ENCODE measurements at places on chromosomes 12 and 14. TPM values are rescaled to one million over a fixed set of nuclear protein-coding genes. Genes with fewer than 3 reads are reported as not detected.

- no peak overlapping the region for H3K27ac ChIP-seq
- no peak for DNase-seq
- H3K4me3 ChIP-seq = no peak overlapping the region
- H3K4me1 ChIP-seq = peaks cover 24% of the 10 kb centered on the region
Observed at GRCh38 chr14:21257394-21257909, 11.8 kb downstream of the HNRNPC start.

DNA sequence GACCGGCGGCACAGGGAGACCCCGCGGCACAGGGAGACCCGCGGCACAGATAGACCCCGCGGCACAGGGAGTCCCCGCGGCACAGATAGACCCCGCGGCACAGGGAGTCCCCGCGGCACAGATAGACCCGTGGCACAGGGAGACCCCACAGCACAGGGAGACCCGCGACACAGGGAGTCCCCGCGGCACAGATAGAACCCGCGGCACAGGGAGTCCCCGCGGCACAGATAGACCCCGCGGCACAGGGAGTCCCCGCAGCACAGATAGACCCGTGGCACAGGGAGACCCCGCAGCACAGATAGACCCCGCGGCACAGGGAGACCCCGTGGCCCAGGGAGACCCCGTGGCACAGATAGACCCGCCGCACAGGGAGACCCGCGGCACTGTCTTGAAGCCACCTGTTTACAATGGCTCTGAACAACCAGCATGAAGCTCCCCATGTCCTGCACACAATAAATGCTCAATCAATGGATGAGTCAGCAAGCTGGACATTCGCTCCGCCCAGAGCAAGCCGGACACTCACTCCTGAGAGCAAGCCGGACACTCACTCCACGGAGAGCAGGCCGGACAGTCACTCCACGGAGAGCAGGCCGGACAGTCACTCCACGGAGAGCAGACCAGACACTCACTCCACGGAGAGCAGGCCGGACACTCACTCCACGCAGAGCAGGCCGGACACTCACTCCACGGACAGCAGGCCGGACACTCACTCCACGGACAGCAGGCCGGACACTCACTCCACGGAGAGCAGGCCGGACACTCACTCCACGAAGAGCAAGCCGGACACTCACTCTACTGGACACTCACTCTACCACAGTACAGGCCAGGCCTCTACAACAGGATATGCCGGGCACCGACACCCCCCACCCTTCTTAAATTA, 121.9 kb downstream of the RFLNA start:
- H3K36me3 ChIP-seq = peaks cover 12% of the 10 kb centered on the region
- H3K4me1 ChIP-seq = no peaks in the 10 kb centered on the region
- no peaks in the 10 kb centered on the region for H3K27me3 ChIP-seq
- no peak for DNase-seq

DNA sequence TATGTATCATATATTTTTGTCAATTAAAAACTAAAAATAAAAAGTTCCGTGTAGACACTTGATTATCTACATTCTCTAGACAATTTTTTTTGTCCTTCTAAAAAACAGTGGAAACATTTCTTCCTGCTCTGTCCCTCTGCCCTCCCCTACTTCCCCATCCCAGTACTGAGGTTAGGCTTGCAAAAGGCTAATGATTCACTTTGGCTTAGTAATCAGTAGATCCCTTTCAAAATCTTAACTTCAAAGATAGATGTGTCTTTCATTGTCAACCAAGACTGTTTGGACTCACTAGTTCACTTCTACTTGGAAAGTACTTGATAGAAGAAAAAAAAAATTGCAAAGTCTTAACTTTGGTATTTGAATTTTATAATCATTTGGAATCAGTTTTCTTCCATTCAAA, 3.8 kb downstream of the SETD3 start:
- H3K4me1 ChIP-seq = peaks cover 28% of the 10 kb centered on the region
- H3K36me3 ChIP-seq = no peaks in the 10 kb centered on the region
- no peak overlapping the region for H3K4me3 ChIP-seq
- no peak overlapping the region for H3K27ac ChIP-seq
- no peaks in the 10 kb centered on the region for H3K27me3 ChIP-seq

GRCh38 chr12:13173012-13173932, 23.3 kb upstream of the EMP1 start:
- no peak overlapping the region for H3K4me3 ChIP-seq
- peak; percentile 64 for DNase-seq
- no peaks in the 10 kb centered on the region for H3K27me3 ChIP-seq
- no peaks in the 10 kb centered on the region for H3K36me3 ChIP-seq

DNA sequence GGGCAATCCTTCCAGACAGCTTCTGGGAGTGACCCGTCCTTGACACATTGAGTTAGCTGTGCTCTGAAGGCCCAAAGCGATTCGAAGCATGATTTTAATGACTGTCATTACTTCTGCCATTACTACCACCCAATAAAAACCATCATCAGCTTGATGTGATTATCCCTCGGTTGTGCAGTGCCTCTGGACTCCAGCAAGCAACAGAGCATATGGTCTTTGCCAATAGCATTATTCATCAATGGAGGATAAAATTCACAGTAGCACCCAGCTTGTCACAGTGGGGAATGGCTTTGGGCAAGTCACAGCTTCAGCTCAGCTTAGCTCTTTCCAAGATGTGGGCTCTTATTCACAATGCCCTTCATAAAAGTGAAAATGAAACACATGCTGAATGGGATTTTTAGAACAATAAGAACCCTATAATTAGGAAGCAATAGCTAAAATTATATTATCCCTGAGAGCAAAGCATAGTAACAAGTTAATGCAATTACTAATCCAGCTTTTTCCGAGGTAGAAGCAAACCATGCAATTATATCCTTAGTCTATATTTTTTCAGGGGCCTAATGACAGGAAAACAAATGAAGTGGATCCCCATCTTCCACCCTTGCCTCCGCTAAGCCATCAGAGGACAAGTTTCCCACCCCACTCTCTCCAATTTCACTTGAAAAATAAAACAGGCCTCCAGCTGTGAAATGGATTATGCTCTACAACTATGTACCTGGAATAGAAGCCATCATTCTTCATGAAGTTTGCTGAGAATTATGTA, 163.0 kb upstream of the EEA1 start:
- DNase-seq = no peak
- H3K4me1 ChIP-seq = no peaks in the 10 kb centered on the region
- no peaks in the 10 kb centered on the region for H3K27me3 ChIP-seq
- no peak overlapping the region for H3K4me3 ChIP-seq

- H3K27me3 ChIP-seq = no peaks in the 10 kb centered on the region
- DNase-seq = no peak
- no peak overlapping the region for H3K27ac ChIP-seq
- H3K36me3 ChIP-seq = no peaks in the 10 kb centered on the region
- no peak overlapping the region for H3K4me3 ChIP-seq
- H3K4me1 ChIP-seq = no peaks in the 10 kb centered on the region
Observed at GRCh38 chr12:54608769-54609168, 20.3 kb upstream of the PPP1R1A start.

The ATG14 gene
- total RNA-seq = 22.2 TPM

GRCh38 chr14:73173092-73173735, 36.9 kb downstream of the PSEN1 start:
- no peak overlapping the region for H3K4me3 ChIP-seq
- no peak for DNase-seq
- H3K36me3 ChIP-seq = peaks cover 43% of the 10 kb centered on the region
- no peaks in the 10 kb centered on the region for H3K4me1 ChIP-seq

DNA sequence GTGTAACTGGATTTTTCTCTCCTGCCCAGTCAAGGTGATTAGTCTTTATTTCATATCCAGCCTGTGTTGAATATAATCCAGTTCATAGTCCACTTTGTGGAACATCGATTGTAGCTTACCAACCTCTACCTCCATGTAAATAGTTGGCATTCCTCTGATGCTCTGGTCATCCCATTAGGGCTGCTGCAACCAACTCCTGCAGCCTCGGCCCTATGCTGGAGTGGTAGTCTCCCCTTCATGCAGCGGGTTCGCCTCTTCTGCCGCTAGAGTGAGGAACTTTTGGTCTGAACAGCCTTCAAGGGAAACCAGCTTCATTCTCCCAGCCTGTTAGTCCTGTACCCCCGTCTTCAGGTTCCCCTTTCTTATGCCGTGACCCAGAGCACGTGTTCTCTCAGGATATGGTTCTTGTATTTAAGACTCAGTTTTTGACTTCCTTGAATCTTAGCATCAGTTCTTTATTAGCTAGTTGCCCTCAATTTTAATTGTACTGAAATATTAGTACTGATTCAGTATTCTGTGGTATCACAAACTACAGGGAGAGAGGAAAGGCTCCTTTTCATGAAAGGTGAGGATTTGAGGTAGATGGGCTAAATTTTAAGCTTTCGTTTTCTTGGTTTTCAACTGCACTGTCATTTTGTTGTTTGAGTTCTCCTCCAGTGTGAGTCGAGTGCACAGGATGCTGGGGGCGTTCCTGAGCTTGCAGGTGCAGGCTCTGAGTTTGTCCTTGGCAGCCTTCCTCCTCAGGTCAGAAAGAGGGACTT, 33.2 kb downstream of the ZNF664 start:
- H3K4me1 ChIP-seq = peaks cover 25% of the 10 kb centered on the region
- DNase-seq = no peak
- H3K4me3 ChIP-seq = no peak overlapping the region
